Stimulated activated CD8-positive, alpha-beta memory T cell treated with anti-CD3 and anti-CD28 coated beads, Interleukin-4, amount 100 ng/mL, for 4 hours (primary cell): ENCODE measurements at places on chromosomes 16 and 17.

GRCh38 chr17:17719199-17719940 is 38.1 kb downstream of the RAI1 start:
- DNase-seq: no peak

DNA sequence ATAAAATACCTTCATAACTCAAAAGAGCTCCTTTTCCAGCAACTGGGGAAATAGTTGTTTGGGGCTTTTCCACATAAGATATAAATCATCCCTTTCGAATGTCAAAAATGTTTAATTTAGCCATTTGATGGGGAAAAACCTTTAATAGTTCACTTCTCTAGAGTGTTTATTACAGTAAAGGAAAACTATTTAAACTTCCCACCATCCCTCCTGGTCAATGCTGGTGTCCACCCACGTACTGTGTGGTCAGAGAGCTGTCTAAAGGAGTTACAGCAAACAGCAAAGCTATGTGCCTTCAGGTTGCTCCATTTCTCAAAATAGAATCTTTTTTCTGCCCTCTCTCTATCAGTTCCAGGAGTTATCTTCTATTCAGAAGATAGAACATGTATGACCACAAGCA is 33.5 kb downstream of the KANSL1 start:
- DNase-seq: no peak

GRCh38 chr17:46115699-46116098 is 77.5 kb downstream of the KANSL1 start:
- no peak for DNase-seq

- DNase-seq: peak; percentile 25
Measured at GRCh38 chr17:16987830-16988601, 16.1 kb upstream of the TNFRSF13B start.

GRCh38 chr17:17511881-17512858 is 16.0 kb upstream of the RASD1 start:
- no peak for DNase-seq

GRCh38 chr16:12311309-12311708 is 334.8 kb downstream of the SNX29 start:
- DNase-seq: no peak

DNA sequence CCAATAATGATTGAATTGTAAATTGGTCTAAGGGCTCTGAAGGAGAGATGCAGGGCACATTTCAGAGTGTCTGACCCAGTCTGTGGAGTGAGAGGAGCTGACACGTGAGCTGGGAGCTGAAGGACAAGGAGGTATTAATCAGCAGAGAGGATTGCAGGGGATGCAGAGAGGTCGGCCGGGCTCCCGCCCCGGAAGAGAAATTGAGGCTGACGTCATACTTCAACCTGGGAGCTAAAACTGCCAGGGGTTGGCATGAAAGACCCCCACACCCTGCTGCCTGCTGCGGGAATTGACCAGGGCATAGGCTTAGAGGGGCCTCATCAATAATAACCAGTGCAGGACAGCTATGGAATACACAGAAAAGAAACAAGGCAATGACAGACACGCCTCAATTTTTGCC is 53.6 kb upstream of the CLEC19A start:
- no peak for DNase-seq

GRCh38 chr17:17929655-17930380 is 42.4 kb downstream of the TOM1L2 start:
- DNase-seq: no peak

DNA sequence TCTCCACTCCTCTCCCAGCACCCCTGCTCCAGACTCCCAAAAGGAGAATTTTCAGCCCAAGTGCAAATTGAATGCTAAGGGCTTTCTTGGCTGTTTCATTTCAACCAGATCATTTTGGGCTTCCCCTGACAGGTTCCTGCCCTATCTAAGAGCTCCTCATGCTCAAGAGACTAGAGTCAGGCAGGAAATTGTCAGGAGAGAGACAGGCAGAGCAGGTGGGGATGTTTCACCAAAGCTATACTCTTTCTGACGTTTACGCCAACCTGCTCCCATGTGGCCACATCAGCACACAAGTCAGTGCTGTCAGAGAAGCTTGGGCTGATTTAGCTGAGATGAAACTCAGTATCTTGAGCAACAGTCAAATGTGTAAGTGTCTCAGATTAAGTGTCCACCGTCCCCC is 31.4 kb downstream of the HIC1 start:
- no peak for DNase-seq

GRCh38 chr16:76899767-76900166 is 291.2 kb upstream of the MON1B start:
- no peak for DNase-seq

GRCh38 chr16:74071996-74072535 is 224.5 kb upstream of the PSMD7 start:
- DNase-seq: no peak

DNA sequence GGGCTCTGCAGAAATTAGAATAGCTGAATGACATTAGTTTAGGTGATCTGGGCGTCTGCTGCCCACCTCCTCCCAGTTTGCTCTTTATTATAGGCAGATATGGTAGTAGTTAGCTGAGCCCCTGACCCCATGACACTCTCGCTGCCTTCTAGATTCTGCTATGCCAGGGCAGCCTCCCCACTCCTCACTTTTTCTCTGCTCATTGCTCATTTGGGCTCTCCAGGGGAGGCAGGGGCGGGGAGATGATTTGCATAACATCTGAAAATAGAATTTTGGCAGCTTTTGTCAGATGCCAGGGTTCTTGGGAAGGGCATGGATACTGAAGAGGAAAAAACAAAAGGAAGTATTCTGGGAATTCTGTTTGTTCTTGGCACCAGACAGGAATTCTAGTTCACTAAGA is 78.0 kb upstream of the GAS7 start:
- DNase-seq: no peak

GRCh38 chr17:66834919-66835454 is at the start of gene CACNG5:
Gene CACNG5 (plus strand): TSS chr17:66835117. CDS start chr17:66877333, 42,216 bp downstream.
- DNase-seq: no peak

GRCh38 chr17:2847381-2848333 is 51.4 kb downstream of the RAP1GAP2 start:
- DNase-seq: no peak

- no peak for DNase-seq
Measured at GRCh38 chr17:38710985-38711384, 5.9 kb downstream of the MLLT6 start.

GRCh38 chr16:74748616-74749026 is 26.0 kb downstream of the FA2H start:
- no peak for DNase-seq

- no peak for DNase-seq
Measured at GRCh38 chr17:74604761-74605160, 12.7 kb upstream of the CD300LD start.

DNA sequence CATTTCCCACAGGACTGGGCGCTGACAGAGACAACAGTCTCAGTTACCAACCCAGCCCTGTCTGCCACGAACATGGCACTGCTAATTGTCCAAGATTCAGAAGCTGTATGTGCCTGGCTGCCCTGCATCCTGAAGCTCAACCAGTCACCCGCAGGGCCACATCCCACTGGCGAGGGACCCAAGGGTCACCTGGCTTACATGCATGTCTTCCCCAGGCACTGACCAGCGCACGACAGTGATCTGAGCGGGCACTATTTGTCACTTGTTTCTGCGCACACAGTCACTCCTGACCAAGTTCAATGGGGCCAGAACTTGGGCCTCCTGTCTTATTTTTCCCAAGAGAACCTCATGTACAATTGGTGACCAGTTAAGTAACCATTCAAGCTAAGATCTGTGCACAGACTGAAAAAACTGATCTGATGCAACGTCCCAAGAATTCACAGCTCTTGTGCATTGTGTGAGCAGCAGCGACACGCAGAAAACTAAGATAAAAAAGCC is 13.1 kb downstream of the USP7 start:
- no peak for DNase-seq

DNA sequence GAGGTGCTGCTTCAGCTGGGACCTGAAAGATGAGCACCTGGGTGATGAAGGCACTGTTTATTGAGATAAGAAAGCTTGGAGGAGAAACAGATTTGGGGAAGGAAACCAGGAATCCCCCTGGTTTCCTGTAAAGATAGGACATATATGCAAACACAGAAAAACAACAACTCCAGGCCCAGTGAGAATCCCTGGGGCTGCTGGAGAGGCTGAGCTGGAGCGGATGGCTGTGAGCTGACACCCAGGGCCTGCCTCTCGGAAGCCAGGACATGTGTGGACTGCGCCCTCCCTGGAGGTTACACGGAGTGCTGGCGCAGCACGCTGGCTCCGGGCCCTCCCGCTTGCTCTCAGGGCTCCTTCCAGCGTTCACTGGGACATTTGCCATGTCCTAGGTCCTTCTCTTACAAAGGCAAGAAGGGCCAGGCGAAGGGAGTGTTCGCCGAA is 57.5 kb downstream of the CYB5B start:
- DNase-seq: no peak

DNA sequence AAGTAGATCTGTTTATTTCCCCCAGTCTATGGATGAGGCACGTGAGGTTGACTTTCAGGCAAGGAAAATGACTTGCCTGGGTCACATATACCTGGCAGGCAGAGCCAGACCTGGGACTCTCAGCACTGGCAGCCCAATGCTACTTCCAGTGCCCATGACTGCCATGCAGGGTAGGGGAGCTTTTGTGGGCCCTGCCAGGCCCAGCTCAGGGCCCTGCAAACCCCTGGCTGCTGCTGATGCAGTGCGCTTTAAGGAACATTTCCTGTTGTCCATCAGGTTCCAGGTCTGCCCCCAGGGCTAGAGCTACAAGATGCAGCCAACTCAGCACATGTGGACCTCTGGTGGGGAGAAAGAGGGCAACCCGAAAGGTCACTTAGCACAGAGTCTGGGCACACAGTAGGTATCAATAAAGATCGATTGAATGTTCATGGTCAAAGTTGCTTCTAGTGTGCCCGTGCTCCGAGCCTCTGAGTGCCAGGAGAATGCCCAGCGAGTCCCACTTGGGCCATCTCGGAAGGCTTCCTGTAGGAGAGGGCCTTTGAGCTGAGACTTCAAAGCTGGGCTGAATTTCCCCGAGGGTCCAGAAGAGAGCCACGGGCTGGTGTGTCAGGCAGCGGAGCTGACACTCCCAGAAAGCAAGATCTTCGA is 513 bp upstream of the TBX21 start:
- DNase-seq: no peak

DNA sequence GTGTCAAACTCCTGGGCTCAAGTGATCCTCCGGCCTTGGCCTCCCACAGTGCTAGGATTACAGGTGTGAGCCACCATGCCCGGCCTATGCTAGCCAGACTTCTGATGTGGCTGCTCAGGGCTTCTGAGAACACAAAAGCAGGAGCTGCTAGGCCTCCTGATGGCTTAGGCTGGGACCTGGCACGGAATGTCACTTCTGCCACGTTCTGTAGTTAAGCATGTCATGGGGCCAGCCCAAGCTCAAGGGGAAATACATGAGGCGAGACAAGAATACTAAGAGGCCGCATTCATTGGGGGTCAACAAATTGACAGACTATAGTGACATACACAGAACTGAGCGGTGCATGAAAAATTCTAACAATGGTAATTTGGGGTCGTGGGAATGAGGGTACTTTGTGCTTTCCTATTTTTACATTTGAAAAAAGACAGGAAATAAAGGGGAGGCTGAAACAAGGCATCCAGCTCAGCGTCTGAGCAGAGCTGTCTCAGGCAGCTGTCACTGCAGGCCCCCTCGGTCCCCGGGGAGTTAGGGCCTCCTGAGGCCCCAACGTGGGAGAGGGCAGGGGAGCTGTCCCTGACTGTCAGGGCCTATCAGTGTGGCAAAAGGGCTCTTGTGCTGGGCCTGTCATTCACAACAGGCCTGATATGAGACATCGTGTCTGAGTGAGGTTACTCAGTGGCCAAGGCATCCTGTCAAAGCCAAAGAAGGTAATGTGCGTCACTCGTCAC is 26.4 kb downstream of the CFAP20 start:
- DNase-seq: no peak

- DNase-seq: no peak
Measured at GRCh38 chr16:12132290-12132689, 155.8 kb downstream of the SNX29 start.

DNA sequence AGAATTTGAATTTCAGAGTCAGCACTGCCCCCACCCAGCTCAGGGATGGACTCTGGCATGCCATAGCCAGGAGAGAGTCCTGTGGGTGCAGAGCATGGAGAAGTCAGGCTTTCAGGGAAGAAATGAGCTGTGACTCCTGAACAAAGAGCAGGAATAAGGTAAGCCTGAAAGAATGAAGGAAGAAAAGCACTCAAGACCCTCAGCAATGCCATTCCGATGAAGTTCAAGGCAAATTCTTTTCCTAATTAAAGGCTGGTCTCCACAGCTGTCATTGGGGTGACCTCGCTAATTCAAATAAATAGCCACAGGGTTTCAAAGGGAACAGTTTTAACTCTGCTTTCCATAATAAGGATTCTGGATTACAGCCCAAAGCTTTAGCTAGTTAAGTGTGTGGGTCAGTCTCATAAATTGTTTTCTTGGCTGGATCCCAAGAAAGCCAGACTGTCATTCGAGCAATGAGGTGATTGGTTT is 31.7 kb downstream of the TOM1L2 start:
- DNase-seq: no peak

DNA sequence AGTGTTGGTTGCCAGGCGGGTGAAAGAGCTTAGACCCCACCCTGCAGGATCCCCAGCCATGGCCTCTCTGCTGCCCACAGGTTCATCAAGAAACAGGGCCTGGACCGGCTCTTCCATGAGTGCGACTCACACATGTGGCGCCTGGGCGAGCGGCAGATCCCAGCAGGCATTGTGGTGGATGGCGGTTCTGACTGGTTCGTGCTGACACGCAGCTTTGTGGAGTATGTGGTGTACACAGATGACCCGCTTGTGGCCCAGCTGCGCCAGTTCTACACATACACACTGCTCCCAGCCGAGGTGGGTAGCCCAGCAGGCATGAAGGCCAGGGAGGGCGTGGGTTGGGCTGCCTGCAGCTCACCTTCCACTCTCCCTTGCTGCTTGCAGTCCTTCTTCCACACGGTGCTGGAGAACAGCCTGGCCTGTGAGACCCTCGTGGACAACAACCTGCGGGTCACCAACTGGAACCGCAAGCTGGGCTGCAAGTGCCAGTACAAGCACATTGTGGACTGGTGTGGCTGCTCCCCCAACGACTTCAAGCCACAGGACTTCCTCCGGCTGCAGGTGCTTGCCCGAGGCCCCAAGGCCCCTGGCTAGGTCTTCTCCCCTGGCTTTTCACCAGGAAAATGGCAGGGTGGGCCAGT is 9.9 kb downstream of the XYLT2 start:
- no peak for DNase-seq

DNA sequence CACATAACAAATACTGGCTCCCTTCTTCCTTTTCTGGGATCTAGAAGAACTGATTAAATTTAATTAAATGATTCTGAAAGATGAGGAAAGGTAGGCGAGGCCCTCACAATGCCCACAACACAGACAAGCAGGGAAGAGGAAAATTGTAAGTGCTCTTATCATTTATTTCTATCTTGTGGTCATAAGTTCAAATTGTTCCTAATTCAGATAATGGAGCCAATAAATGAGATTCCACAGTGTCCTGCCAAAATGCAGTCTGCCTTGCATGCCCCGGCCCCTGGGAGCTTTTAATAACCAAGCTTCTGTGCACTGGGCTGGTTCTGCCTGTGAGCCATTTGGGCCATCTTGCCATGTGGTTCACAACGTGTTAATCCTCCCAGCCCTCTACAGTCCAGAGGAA is 97.0 kb downstream of the CMC2 start:
- DNase-seq: no peak

- no peak for DNase-seq
Measured at GRCh38 chr17:45332505-45332904, 15.7 kb upstream of the MAP3K14 start.
